Stimulated activated CD4-positive, alpha-beta T cell treated with anti-CD3 and anti-CD28 coated beads, Interleukin-1b, Interleukin-23, amount 100 ng/mL, for 1 hour (primary cell): ENCODE measurements at places on chromosomes 1 and 21.

- DNase-seq, result peak; percentile 70
Observed at GRCh38 chr1:151945725-151946722, 36.7 kb upstream of the THEM4 start.

GRCh38 chr1:19468397-19468956, 16.9 kb downstream of the CAPZB start:
- DNase-seq, result no peak

DNA sequence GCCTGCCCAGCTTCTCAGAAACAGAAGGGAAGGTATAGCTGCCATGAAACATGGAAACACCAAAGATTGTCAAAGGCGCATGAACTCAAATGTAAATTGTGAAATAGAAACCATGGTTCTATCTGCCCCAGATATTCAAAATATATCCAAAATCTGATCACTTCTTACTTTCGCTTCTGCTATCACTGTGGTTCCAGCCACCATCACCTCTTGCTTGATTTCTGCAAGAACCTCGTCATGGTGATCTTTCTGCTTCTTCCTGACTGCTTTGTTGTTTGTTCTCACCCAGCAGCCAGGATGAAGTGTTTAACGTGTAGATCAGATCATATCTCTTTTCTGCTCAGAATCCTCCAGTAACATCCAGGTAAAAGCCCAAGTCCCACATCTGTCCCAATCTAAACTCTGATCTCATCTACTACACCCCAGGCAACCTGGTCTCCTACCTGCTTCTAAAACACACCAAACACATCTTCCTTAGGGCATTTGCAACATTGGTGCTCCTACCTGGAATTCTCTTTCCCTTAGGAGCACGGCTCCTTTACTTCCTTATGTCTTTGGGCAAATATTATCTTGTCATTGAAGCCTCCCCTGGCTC, 10.5 kb upstream of the LMO4 start:
- DNase-seq, result no peak

- DNase-seq, result no peak
Observed at GRCh38 chr1:26986658-26987057, 6.8 kb upstream of the TRNP1 start.

- no peak for DNase-seq
Observed at GRCh38 chr1:46274225-46275029, 26.9 kb downstream of the RAD54L start.

DNA sequence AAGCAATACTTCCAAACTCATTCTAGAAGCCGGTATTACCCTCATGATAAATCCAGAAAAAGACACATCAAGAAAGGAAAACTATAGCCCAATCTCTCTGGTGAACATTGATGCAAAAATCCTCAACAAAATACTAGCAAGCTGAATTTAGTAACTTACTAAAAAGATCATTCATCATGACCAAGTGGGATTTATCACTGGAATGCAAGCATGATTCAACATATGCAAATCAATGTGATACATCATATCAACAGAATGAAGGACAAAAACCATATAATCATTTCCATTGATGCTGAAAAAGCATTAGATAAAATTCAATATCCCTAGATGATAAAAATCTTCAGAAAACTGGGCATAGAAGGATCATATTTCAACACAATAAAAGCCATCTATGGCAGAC, 402.9 kb downstream of the TGFB2 start:
- no peak for DNase-seq

- no peak for DNase-seq
Observed at GRCh38 chr1:14748977-14749376, 150.5 kb downstream of the KAZN start.

DNA sequence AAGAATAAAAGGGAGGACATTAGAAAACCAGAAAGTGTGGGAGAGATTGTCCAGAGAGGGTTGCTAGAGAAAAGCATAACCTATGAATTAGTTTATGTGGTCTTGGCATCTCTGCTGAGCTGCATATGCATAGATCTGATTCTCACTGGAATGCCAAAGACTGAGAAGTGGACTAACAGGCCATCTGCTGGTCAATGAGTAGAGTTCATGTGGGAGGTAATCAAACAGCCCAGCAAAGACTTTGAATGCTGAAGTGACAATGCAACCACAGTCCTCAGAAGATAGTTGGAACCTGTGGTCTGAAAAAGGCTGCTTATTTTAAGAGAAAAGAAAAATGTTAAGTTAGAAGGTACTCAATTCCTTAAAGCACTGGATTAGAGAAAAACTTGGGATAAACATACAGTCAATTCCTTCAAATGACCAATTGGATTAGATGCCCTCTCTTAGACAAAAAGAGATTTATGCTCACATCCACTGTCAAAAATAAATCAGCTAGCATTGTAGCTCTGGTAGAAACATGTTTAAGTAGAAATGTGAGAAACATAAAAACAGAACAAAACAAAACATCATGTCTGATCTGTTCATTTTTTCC, 382.8 kb downstream of the AMY1C start:
- DNase-seq, result no peak

- DNase-seq, result no peak
Observed at GRCh38 chr1:241614144-241614543, 26.0 kb downstream of the CHML start.

GRCh38 chr21:18608226-18608625, 204.6 kb upstream of the TMPRSS15 start:
- DNase-seq, result no peak

DNA sequence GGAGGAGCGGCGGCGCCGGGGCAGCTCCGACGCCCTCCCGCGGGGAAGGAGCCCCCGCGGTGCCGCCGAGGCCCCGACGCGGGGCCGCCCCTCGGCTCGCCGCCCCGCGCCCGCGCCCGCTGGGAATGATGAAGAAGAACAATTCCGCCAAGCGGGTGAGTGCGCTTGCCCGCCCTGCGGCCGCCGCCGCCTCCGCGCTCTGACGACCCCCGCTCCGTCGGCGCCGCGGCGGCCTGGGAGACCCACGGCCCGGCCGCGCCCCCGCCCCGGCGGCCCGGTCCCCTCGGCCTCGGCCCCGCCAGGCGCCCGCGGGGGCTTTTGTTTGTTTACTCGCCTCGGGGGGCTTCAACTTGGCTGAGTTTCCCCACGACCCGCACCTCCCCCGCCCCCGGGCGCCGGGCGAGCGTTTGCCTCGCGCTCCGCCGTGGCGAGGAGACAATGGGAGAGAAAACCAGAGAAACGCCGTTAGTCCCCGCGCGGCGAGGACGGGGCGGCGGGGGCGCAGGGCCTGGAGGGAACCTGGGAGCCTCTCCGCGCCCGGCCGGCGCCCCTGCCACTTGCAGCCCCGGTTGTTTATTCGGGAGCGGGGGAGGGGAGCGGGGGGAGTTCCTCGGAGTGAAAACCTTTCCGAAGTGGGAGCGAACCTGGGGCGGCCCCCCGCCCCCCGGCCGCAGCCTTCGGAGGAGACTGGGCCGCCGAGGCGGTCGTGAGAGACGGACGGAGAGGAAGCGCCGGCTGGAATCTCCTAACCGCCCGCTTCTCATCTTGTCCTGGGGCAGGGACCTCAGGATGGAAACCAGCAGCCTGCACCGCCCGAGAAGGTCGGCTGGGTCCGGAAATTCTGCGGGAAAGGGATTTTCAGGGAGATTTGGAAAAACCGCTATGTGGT, 661 bp downstream of the PLEKHO1 start:
- DNase-seq, result no peak

DNA sequence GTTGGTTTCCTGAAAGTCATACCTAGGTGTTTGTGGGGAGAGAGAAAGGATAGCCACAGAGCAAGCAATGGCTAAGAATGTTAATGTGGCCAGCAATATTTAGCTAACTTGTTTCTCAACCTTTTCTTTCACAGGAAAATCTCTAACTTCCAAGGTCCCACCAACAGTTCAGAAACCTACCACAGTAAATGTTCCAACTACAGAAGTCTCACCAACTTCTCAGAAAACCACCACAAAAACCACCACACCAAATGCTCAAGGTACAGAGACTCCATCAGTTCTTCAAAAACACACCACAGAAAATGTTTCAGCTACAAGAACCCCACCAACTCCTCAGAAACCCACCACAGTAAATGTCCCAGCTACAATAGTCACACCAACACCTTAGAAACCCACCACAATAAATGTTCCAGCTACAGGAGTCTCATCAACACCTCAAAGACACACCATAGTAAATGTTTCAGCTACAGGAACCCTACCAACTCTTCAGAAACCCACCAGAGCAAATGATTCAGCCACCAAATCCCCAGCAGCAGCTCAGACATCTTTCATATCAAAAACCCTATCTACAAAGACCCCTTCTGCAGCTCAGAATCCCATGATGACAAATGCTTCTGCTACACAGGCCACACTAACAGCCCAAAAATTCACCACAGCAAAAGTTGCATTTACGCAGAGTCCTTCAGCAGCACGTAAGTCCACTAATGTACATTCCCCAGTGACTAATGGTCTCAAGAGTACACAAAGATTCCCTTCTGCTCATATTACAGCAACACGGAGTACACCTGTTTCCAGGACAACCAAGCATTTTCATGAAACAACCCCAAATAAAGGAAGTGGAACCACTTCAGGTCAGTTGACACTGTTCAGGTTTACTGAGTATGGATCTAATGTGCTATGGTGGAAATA, 15.3 kb downstream of the CD55 start:
- no peak for DNase-seq

DNA sequence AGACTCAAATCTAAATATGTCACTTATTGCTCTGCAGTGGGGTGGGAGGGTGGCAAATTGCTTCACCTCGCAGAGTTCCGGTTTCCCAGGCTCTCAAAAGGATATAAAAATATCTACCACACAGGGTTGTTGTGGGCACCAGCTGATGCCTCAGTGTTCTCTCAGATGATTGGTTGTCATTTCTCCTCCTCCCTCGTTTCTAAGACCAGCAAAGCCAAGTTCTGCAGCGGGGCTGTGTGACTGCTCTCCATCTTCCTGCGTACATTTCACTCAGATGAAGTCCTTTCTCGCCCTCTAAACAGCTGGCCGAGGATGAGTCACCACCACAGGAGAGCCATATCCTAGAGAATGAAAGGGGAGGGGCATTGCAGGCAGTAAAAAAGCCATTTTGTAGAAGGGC, 35.0 kb upstream of the VWA5B1 start:
- DNase-seq, result no peak

DNA sequence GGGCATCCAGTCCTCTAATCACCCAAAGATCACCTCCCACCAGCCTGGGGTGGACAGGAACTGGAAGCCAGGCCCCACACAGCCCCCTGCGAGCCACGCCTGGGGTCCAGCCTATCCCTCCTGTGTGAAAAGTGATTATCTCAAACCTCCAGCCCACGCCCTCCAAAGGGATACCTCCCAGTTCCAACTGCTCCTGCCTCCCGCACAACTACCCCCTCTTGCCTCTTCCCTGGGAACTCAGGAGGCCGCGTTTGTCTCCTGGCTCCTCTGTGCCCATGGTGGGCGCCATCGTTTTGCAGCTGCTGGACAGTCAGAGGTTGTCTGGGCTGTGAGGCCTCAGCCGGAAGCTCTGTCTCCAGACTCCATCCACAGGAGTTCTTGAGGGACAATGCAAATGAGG, 305.9 kb downstream of the AJAP1 start:
- DNase-seq, result no peak

- no peak for DNase-seq
Observed at GRCh38 chr1:182137546-182137945, 76.0 kb upstream of the ZNF648 start.

DNA sequence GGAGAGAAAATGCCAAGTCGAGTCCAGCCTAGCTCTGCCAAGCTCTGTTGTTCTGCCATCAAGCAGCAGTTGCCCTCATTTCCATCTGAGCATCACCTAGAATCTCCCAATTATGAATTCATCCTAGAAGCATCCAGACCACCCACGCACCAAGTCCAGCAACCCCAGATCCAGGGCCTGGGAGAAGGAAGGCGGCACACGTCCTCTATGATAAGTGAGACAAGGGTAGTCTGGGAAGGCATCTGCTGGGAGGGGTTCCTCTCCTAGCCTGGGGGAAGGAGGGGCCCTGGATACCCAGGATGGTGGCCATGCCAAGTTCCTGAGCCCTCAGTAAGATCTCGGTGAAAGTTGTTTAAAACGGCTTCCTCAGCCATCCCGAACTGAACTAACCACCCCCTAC, 70.7 kb downstream of the VWA5B1 start:
- no peak for DNase-seq

- DNase-seq, result no peak
Observed at GRCh38 chr1:226691247-226691646, 47.8 kb downstream of the ITPKB start.

DNA sequence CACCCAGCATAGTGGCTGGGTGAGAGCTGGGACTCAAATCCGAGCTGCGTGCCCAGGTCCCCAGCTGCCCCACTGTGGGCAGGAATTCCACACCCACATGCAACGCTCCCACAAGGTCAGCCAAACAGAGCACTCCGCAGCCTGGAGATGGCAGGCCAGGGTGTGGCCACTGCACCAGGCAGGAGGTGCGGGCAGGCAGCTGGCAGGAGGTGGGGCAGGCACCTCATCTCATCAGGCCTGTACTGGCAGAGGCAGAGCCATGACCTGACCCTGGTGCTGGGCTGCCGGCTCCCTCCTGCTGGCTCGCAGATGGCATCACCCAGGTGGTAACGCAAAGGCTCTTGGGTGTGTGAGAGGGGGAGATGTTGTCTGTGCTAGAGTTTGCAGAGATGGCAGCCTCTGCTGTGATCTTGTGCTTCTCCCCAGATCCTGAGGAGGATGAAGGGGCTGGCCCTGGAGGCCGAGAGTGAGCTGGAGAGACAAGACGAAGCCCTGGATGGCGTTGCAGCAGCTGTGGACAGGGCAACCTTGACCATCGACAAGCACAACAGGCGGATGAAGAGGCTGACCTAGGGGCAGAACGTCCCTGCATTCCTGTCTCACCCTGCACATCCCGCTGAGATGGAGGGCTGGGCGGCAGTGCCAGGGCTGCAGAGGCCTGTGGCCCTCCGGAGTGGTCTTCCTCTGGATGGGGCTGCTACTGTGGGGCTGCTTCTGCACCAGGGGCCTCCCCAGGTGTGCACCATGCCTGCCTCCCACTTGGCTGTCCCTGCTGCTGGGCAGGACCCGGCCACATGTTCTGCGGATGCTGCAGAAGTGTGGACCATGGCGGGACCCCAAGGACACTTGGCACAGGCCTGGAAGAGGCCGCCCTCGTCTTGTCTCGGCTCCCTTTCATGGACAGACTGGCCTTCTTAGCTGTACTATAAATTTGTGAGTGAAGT, 35.1 kb upstream of the PRSS38 start:
- no peak for DNase-seq

GRCh38 chr21:45941717-45942546, 39.6 kb upstream of the COL6A1 start:
- no peak for DNase-seq

DNA sequence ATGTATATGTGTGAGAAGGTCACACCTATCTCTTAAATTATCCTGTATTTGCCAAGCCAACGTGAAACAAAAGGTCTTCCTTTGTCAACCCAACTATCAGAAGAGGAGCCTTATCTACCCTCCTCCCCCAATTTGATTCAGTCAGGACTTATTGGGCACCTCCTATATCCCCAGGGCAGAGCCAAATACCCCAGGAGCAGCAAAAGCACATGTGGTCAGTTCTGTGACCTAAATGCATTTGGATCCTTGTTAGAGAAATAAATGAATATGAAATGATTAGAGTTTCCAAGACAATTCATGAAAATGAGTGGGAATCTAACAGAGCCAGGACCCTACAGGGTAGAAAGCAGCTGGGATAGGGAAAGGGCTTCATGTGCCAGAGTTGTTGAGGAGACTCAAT, 37.0 kb upstream of the KCND3 start:
- DNase-seq, result no peak

GRCh38 chr1:1021010-1021919, 1.3 kb downstream of the AGRN start:
- no peak for DNase-seq

- no peak for DNase-seq
Observed at GRCh38 chr1:59354709-59355337, 57.9 kb downstream of the FGGY start.

GRCh38 chr1:245304698-245305097, 149.9 kb downstream of the KIF26B start:
- DNase-seq, result no peak

GRCh38 chr1:229859026-229859425, 208.0 kb upstream of the GALNT2 start:
- no peak for DNase-seq
